ENCODE measurements at places on chromosomes 7 and 10.
A peak's percentile ranks its signal among the peaks of the same experiment; 100 is the strongest.

DNA sequence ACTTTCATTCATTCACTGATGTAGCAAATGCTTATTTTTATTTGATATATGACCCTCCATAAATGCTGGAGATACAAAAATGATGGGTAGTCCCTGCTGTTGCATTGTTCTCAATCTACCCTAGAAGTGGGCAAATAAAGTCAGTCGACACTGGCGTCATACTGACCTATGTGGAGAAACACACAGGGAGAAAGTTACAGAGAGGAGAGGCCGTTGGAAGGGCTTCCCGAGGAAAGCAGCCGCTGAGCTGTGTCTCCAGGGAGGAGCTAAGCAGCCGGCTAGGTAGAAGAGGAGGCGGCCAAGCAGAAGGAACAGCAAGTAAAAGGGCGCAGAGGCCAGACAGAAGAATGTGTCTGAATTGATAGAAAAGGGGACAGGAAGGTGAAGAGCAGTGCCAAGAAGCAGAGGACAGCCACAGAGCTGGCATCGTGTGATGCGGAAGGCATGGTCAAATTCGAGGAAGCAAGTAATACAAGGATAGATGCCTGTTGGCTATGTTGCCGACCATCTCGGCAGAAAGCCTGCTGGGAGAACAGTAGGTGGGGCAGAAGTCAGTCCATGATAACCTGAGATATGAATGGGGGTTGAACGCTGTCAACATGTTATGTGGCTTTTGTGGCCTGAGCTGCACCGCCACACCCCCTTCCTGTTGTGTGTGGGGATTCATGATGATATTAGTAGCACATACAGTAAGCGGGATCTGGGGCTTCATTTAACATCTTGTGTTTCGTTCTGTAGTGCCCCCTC is 25.9 kb downstream of the ST8SIA6 start:
- peak; percentile 14 for DNase-seq

- DNase-seq = no peak
Measured at GRCh38 chr7:139687211-139687954, 90.4 kb downstream of the HIPK2 start.

DNA sequence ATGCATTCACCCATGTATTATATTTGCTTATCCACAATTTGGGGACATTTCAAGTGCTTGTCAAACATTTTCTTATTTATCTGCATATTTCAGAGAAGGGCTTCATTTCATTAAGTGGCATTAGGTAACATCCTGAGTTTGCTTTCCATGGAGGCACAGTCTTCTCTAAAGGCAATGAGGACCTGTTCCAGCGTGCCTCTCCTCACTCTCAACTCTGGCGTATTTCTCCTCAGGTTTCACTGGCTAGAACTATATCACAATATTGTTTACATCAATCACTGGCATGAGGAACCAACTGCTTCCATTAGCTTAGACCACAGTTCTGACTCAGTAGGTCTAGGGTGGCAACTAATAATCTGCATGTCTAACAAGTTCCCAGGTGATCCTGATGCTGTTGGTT is 177.2 kb downstream of the TAX1BP1 start:
- DNase-seq = no peak

DNA sequence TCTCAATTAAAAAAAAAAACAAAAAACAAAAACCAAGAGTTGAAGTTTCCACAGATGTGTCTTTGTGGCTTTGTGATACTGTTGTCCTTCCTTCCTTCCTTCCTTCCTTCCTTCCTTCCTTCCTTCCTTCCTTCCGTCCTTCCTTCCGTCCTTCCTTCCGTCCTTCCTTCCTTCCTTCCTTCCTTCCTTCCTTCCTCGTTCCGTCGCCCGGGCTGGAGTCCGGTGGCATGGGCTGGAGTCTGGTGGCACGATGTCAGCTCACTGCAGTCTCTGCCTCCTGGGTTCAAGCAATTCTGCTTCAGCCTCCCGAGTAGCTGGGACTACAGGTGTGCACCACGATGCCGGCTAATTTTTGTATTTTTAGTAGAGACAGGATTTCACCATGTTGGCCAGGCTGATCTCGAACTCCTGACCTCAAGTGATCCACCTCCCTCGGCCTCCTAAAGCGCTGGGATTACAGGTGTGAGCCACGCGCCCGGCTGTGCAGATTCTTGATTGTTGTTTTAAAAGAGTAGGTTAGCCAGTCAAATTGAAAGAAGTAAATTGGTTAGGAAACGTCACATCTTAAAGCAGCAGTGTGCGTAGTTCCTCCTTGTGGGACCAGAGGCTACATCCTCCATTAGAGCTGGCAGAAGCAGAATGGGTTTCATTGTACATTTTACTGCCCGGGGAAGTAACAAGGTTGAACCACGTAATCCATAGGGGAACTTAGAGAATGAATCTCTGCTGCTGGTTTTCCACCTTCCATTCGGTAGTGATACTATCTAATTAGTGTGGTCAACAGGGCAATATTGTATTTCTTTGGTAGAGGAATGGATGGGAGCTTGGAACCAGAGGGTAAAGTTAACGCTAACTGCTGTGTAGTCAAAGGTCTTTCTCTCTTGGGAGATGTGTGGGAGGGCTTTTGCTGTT is 20.6 kb downstream of the DNAJB6 start:
- no peak for DNase-seq

DNA sequence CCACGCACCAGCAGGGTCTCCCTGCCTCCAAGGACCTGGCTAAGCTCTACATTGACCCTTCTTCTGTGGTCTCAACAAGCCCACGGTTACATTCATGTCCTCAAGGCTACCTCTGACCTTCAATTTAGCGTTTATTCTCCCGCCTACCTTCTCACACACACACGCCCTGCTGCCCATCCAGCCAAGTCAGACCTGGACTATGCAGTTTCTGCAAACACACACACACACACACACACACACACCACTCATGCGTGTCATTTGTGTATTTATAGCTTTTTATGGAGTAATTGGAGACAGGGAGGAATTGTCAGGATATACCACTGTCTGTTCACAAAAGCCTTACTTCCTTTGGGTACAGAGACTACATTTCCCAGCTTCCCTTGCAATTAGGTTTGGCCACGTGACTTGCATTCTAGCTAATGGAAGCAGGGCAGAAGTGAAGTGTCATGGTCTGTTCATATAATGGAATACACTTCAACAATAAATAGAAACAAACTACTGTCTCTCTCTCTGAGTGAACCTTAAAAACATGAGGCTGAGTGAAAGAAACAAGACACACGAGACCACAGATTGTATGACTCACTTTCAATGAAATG is 53.8 kb upstream of the CPXM2 start:
- no peak for DNase-seq

- DNase-seq = no peak
Measured at GRCh38 chr7:874031-874749, 2.2 kb upstream of the GET4 start.

DNA sequence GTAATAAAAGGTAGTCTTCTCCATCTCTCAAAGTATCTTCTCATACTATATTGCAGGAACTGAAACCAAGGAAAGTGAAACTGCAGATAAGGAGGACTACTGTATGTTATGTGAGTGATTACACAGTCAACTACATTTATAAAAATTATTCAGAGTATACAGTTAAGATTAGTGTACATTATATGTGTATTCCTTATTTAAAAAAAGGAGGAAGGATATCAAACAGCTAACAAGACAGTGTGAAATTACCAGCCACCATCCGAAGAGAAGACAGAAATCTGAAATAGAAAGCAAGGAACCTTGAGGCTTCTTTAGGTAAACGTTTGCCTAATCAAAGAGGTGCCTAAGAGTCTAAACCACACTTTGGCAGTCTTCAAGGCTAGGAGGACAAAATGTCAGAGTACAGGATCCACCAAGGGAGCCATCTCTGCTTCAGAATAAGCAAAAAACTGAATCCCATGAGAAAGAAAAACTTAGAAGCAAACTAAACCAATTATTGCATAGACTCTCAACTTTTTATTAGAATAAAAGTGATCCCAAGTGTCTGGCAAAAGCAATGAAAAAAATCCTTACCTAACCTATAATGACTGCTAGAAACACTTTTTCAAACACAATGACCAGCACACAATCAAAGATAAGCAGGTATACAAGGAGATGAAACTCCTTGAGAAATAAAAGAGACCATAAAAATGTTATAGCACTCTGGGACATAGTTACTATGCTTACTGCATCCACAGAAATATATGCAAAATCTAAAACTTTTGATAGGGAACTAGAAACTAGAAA is 6.4 kb downstream of the USP6NL start:
- no peak for DNase-seq

DNA sequence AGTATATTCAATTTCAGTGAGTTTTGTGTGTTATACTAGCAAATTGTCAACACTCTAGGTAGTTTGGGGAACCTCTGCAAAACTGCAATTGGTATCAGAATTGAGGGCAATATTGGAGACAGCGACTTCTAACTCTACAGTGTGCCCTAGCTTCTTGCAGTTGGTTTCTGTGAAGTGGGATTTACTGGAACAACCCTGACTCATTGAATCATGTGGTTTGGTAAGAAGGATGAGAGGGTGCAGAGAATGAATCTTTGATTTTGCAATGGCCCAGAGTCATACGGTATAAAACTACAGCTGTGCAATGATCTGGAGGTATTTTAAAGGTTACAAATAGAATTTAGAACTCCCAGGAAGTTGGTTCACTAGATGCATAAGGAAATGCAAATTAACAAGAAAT is 129.1 kb upstream of the PPP1R3A start:
- DNase-seq = no peak

Measured in nephron progenitor cell (in vitro differentiated cells).